ENCODE measurements at places on chromosomes 3 and 15.
A peak's percentile ranks its signal among the peaks of the same experiment; 100 is the strongest.

DNA sequence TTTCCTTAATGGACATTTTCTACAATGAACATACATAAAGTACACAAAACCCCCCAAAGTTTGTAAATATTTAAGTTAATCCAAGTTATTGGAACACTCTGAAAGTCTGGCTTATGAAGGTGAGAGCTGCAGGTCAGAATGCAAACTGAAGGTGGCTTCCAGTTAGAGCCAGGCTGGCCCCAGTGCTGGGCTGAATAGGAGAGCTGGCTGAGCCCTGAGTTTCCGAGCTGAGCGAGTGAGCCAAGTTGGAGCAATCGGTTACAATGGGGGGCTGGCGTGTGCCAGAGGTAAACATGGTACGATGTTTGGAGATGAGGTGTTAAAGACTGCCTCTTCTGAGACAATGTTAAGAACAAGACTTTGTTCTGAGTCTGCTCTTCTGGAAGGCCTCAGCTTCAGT lies 230.8 kb upstream of the MCTP2 start:
- no peak for DNase-seq

- DNase-seq: no peak
These were observed 420.6 kb downstream of the MECOM start for GRCh38 chr3:169242708-169243513.

- no peak for DNase-seq
These were observed 8.4 kb upstream of the KLHL24 start for GRCh38 chr3:183626877-183627594.

DNA sequence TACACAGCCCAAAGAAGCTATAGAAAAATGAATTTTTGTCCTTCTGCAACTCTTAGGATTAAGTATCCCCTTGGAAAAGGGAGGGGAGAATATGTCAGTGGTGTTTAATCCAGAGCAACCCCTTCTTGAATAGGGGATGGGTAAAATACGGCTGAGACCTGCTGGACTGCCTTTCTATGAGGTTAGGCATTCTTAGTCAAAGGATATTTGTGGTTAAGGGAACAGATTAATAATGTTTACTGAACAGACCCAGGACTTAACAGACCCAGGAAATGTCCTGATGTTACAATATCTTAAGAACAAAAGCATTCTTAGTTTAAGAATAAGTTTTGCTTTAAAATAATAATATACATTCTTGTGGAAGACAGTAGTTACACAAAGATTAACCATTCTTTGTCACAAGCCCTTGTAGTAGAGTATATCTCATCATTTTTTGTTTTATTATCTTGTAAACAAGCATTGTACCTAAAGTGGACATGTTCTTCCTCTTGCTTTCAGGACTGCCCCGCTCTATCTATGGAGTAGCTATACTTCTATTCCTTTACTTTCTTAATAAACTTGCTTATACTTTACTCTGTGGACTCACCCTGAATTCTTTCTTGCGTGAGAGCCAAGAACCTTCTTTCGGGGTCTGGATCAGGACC lies 43.8 kb upstream of the B3GALNT1 start:
- DNase-seq: no peak

- no peak for DNase-seq
These were observed 45.7 kb upstream of the MGLL start for GRCh38 chr3:127867986-127868385.

DNA sequence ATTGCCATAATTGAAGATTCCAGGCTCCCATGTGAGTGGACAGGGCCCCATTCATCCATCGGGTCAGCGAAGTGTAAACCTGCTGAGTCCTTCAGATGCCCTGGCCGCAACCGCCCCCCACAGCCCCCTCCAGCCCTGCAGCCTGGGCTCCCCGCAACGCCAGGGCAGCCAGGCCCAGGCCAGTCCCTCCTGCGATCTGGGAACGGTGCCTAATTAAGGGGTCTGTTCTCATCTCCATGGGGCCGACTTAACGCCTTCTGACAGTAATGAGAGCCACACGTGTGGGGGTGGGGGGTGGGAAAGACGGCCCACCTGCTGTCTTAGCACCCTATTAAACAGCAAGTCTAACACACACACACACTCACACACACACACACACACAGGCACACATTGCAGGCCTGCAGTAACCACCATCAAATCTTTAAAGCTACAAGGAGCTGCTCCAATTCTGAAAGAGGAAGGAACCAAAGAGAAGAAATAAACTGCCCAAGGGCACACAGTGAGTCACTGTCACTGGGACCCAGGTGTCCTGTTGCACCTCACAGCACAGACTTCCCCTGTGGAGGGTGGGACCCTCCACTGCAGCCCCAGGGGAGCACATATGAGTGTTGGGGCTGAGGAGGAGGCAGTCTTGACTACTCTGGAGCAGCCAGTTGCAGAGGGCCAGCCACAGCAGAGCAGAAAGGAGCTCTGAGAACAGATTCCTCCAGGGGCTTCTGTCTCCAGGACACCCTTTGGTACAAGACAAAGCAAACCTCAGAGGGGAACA lies 31.8 kb upstream of the HES1 start:
- DNase-seq: peak; percentile 34

- no peak for DNase-seq
These were observed 27.1 kb upstream of the C3orf49 start for GRCh38 chr3:63791974-63792373.

DNA sequence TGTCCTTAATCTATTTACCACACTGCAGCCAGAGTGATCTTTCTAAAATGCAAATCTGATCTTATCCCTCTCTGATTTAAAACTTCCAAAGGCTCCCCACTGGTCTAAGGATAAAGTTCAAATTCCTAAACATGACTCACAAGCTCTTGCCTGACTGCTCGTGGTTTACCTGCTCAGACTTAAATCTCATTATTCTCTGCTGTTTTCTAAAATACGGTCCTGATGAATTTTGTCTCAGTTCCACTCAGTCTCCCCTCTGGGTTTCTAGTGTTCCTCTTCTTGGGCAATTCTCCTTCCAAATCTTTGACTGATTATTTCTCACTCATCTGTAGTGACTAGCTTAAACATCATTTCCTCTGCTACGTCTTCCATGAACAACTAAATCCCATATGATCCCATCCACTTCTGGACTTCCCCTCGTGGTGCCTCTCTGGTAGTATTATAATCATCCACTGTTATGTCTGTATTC lies 108.3 kb downstream of the P3H2 start:
- DNase-seq: no peak

- DNase-seq: no peak
These were observed 44.3 kb upstream of the POLR2M start for GRCh38 chr15:57662091-57662744.

DNA sequence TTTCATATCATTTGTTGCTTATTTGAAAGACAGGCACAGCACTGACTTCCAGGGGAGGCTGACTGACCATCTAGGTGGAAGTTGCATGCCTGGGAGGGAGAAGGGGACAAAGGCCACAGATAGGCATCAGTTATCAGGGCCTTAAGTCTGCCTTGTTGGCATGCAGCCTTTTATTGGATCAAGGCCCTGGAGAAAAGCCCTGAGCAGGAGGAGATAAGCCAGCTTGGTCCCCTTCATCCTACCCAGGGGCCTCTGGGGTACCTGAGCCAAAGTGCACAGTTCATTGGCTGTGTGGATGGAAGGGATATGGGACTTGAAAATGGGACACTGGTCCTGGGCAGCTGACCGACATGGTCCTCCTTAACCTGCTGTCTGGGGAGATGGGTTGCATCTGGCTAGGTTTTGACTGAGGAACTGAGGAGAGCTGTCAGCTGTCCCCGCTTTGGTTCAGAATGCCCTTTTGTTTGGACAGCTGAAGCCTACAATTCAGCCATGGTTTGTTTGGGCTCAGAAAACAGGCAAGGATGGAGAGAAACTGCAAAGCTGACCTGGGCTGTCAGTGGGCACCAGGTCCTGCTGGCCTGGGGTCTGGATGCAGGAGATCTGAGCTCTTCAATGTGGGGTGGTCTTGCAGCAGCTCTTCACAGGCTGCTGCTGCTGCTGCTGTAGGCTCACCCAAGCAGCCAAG lies 60.0 kb downstream of the FLNB start:
- no peak for DNase-seq

DNA sequence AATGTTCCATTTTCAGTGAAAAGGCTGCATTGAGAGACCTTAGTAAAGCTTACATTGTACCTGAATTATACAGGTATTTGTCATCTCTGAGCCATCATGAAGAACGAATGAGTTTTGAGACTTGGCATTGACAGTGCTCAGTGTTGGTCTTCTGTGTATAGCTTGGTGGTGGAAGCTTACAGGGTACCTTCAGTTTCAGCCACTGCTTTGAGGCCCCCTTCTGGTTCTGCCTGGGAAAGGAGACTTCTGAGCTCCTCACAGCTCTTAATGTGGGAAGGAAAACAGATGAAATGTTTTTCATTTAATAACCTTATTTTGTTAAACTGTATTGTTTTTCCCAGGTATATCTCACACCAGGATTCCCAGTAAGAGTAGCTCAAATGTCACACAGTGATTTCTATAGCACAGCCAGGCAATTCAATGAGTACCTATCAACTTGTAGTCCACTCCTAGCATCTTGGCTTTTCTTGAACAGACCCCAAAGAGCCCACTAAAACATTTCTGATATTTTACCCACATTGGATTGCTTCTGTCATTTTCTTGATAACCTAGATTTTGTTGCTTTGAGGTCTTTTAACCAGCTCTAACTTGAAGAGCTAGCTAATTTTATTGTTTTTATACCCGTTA lies 5.6 kb downstream of the SERPINI1 start:
- DNase-seq: peak; percentile 20

GRCh38 chr15:68897016-68897415 lies 33.3 kb upstream of the SPESP1 start:
- no peak for DNase-seq

- no peak for DNase-seq
These were observed 26.5 kb downstream of the IQGAP1 start for GRCh38 chr15:90414408-90415028.

- DNase-seq: no peak
These were observed 87.5 kb downstream of the LRRFIP2 start for GRCh38 chr3:37086918-37087317.

GRCh38 chr3:67031986-67032385 lies 33.9 kb downstream of the KBTBD8 start:
- DNase-seq: no peak

DNA sequence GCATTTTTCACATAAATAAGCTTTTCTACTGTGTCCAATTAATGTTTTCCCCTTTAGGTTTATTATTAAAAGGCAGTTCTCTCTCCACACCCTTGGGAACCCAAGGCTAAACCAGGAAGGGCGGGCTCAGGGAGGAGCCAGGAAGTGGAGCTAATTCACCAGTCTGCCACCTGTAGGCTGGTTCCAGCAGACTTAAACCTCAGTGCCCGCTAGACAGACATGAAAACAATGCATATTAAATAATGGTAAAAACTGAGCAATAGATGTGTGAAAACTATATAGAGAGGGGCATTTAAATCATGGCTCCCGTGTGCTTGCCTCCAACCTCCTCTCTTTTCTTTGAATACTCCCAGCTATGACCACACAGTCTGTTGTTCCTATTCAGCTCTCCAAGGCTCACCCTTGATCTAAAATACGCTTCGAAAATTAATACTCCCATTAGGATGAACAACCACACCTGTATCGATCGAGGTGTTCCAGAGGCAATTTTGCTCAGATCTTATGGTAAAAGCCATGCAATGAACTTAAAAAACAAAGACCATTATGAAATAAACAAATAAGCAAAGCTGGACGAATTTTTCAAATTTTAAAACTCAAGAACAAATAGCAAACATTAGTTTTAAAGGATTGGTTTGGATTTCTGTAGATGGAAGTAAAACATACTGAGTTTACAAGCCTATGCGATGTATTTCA lies 253.3 kb downstream of the TJP1 start:
- DNase-seq: peak; percentile 56

- no peak for DNase-seq
These were observed 12.4 kb downstream of the RETNLB start for GRCh38 chr3:108744762-108745161.

DNA sequence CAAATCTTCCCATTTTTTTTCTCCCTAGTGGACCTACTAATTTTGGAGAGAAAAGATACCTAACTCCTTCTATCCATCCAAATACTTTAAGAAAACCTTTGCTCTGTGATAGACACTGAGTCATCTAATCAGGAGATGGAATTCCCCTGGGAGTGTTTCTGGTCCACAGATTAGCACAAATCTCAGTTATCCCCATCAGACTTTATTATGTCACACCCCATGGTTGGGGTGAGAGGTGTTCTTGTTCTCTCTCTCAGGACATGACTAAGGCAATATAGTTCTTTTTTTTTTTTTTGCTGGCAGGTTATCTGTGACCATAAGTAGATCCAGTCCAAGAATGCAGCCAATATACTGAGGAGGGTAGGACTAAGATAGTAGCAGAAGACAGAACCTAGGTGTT lies 15.8 kb downstream of the SLC9A9 start:
- no peak for DNase-seq

GRCh38 chr15:78353093-78353492 lies 12.9 kb downstream of the CRABP1 start:
- DNase-seq: no peak
